Stimulated activated CD8-positive, alpha-beta memory T cell treated with anti-CD3 and anti-CD28 coated beads, Interleukin-4, amount 100 ng/mL, for 4 hours (primary cell): ENCODE measurements at places on chromosomes 11 and 22.

GRCh38 chr22:29060931-29061330, 700 bp downstream of the C22orf31 start:
- no peak for DNase-seq

GRCh38 chr11:112004389-112004788, 20.8 kb upstream of the DLAT start:
- no peak for DNase-seq

GRCh38 chr11:34154059-34154875, 48.8 kb downstream of the NAT10 start:
- DNase-seq: no peak

GRCh38 chr22:27099946-27100722, 442.7 kb downstream of the MIAT start:
- no peak for DNase-seq
